ENCODE measurements at places on chromosomes 11 and 22.

DNA sequence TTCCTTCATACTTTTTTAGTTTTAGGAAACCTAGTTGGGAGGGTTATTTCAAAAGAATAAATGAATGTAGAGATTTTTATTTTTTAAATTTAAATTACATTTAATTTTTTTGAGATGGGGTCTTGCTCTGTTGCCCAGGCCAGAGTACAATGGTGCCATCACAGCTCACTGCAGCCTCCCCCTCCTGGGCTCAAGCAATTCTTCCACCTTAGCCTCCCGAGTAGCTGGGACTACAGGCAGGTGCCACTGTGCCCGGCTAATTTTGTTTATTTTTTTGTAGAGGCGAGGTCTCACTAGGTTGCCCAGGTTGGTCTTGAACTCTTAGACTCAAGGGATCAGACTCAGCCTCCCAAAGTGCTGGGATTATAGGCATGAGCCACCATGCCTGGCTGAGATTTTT, 32.6 kb downstream of the ZNRF3 start:
- DNase-seq, result no peak

GRCh38 chr11:57427727-57428082, 784 bp upstream of the SLC43A3 start:
- DNase-seq, result no peak

GRCh38 chr11:125476721-125477120, 19.3 kb downstream of the FEZ1 start:
- DNase-seq, result no peak

DNA sequence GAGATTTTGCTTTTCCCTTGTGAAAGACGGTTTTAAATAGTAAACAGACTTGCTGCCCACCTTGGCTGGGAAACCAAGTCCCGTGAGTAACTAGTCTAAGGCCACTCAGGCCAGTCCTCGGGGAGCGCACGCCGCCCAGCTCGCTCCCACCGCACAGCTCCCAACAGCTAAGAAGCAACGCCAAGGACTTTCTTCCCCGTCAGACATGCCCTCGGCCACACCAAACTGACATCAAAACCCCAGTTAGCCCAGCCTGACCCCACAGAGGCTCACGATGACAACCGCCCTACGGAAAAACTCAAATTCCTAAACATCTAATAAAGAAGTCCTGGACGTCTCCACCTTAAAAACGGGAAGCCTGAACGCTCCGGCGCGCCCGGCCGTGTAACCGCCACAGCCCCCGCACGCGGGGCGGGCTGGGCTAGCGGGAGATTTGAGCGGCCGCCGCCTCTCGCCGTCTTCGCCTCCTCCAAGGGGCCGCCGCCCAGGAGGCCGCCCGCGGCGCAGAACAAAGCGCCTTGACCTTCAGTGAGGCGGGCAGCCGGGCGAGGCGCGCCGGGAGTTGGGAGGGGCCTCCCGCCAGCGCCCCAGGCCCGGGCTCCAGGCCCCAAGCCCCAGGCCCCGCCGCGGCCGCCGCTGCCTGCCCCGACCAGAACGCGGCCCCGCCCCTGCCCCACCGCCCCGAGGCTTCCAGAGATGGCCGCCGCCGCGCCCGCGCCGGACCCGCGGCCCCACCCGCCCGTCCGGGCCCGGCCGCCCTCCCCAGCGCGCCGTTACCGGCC, 486 bp downstream of the NAP1L4 start:
- DNase-seq, result no peak

DNA sequence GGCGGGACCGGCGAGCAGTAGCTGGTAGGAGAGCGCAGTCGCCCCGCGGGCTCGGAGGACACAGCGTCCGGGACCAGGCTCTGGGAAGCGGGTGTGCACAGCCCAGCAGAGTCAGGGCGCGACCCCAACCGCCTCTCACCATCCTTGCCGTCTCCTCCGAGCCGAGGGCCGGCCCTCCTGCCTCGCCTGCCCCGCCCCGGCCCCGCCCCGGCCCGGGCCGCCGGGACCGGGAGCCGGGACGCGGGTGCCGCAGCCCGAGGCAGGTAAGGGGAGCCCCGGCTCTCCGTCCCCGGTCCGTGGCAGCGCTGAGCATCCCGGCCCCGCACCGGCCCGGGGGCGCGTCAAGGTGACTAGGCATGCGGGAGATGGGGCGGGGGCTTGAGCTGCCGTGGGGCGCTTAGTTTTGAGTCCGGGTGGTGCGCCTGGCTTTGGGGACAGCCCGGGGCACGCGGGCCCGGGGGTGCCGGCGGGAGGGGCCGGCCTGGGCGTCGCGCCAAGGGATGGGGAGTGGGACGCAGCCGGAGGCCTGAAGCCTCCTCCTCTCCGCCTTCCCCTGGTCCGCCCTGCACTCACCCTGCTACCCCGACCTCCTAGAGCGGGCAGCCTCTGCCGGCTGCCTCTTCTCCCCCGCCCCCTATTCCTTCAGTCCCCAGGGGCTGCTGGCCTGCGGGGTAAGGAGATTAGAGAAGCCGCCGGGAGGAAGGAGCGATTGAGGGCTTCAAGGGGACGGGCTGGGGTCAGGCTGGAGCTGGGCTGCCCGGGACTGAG, at the start of gene ABCG4:
Gene ABCG4 (plus strand): TSS at position 35 of the 768 bp plus-strand sequence. CDS start 914 bp downstream, outside the sequence.
- DNase-seq, result no peak

DNA sequence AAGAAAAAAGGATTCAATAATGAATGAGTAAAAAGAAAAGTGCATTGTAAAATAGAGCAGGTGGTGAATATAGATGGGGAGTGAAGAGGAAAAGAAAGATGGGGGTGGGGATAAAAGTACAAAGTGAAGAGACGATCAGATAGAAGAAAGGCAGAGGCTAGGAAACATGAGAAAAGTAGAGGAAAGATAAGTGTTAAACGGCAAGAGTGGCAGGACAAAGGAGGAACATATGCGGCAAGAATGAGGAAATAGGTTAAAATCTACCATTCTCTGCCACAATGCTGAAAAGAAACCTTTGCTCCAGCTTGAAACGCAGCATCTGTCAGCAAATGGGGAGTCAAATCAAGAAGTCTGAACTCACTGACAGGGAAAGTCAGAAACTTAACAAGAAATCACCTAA, 6.8 kb downstream of the FUT4 start:
- no peak for DNase-seq

DNA sequence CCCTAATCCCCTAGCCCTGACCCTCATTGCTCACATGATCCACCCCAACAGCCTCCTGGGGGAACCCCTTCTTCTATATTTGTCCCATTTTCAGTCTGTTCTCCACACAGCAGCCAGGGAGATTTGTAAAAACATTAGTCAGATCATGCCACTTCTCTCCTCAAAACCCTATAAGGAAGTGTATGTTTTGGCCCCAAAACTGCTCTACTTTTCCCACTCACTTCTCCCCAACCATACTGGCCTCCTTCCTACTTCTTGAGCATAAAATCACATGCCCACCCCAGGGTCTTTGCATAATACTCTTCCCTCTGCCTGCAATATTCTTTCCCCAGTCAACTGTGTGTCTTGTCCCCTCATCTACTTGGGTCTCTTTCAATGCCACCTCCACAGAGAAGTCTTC, 4.7 kb upstream of the SLC22A12 start:
- DNase-seq, result no peak

GRCh38 chr22:30041881-30042280, 38.4 kb upstream of the HORMAD2 start:
- DNase-seq, result no peak

DNA sequence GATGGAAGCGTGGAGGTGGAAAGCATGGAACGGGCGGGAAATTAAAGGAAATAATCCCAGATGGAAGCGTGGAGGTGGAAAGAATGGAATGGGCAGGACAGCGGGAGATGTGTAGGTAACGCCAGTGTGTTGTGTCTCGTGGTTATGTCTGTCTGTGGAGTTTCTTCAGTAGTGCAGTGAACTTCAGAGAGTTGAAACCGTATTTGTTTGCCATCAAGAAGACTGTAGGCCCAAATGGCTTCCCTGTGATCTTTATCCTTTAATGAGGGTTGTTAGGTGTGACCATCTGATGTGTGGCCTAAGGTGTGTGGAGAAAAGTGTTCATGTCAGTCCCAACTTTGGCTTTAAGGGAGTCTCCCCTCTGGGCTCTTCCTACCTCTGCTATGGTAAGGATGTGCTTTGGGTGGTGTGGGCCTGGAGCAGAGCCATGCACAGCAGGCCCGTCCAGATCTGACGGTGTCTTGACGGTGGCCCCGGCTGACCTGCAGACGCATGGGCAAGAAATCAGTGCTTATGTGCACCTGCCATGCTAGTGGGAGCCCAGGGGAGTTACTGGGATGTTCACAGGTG, 39.6 kb downstream of the AP2A2 start:
- DNase-seq, result no peak

GRCh38 chr11:64359712-64360445, 917 bp downstream of the RPS6KA4 start:
- DNase-seq, result no peak

- no peak for DNase-seq
Measured at GRCh38 chr11:69203901-69204245, 48.1 kb downstream of the SMIM38 start.

DNA sequence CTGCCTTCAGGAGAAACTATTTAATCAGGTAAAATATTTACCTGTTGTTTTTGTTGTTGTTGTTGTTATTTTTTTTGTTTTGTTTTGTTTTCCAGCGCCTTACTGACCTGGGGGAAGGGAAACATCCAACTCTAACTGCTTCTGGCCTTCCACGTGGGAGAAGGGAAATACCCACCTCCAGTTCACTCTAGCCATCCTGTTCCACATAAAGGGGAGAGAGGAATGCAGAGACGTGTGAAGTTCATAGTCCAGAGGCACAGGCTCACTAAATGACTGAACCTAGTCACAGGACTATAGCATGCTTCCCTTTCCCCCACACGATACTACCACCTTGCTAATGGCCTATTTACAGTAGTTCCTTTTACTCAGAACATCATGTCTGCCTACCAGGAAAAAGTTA, 72.4 kb upstream of the VSTM5 start:
- no peak for DNase-seq

DNA sequence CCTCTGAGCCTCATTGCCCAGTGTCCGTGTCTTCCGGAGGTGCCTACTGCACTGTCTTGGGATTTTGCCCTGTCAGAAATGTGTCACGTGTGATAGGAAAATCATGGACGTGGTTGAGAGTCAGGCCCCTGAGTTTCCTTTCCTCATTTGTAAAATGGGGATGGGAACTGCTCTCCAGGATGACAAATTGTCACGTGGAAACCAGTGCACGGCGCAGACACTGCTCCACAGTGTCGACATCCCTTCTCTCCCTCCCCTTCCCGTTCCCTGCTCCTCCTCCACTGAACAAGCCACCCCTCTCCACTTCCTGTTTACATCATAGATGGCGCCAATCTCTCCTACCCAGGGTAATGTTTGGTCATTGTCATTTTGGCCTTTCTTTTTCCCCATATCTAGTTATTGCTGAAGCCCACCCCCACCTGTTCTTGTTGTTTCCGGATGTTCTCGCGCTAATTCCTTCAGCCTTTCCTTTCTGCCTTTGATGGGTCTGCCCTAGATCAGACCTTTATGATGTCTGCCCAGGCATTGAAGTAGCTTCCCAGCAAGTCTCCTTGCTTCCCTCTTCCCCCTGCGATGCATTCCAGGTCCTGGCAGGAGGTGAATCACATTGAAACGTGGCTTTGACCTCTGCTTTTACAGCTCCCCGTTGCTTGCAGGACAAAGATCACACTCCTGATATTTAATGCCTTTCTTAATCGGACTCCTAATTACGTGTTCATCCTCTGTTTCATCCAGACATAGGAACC, 91.8 kb downstream of the TBC1D22A start:
- DNase-seq, result no peak

- no peak for DNase-seq
Measured at GRCh38 chr11:131495423-131495822, 125.0 kb downstream of the NTM start.

DNA sequence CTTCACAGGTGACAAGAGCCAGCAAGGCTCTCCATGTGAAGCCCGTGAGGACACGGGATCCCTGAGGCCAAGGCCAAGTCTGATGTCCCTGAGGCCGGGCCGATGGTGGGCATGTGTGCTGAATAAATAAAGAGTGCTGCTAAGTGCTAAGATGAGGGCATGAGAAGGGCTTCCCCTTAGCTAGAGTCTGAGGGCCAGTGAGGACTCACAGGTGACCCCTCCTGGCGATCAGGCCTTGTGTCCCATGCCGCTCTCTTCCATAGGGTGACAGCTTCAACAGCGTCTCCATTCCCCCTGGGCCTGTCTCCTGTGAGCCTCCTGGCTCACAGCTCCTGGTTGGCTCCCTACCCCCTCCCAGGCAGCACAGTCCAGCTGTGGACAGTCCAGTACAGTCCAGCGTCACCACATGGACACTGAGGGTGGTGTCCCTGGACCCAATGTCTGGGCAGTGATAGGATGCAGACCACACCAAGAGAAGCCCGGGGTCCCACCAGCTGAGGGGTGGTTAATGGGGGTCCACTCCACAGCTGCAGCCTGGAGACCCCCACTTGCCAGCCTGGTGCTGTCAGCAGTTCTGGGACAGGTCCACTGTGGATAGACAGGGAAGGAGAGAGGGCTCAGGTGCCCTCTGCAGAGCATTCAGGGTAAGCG, 1033.2 kb downstream of the TBC1D22A start:
- DNase-seq, result no peak

GRCh38 chr22:27785831-27786230, 15.7 kb downstream of the MN1 start:
- no peak for DNase-seq

GRCh38 chr11:35483131-35483820, 42.1 kb downstream of the PAMR1 start:
- DNase-seq, result no peak

GRCh38 chr22:27676545-27677213, 124.9 kb downstream of the MN1 start:
- DNase-seq, result no peak

DNA sequence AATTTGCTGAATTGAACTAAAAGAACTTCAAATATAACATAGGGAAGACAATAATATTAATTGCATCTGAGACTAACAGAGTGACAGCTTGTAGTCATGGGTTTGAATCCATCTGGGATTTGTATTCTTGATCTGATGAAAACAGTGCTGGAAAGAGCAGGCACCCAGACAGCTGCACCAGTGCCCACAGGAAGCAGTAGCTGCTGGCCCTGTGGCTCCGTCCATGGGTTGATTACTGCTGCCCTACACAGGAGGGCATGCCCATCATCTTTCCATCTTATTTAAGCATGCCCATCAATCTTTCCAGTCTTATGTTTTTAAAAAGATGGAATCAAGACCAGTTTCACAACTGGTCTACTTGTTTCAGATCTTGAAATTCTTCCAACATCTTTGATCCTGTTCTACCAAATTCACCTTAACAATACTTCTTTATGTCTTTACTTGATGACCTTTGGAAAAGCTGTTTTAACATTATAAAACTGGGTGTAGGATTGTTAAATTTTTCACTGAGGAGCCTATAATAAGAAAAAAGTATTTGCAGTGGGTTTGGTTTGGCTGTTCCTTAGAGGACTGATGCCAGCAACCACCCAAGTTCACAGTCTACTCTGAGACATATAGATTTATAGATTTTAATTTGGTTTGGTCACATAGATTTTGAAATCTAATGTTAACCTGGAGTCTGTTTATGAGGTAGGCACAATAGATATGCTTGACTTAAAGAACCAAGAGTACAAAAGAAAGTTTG, 761 bp upstream of the NXPE4 start:
- DNase-seq, result no peak

- no peak for DNase-seq
Measured at GRCh38 chr11:128180441-128181087, 406.8 kb downstream of the ETS1 start.

- DNase-seq, result no peak
Measured at GRCh38 chr11:112290493-112290850, 29.8 kb upstream of the PLET1 start.

GRCh38 chr22:22893077-22893805, 5.6 kb downstream of the IGLL5 start:
- DNase-seq, result no peak

All from stimulated activated CD8-positive, alpha-beta memory T cell treated with anti-CD3 and anti-CD28 coated beads, Interleukin-15, amount 100 ng/mL, for 48 hours (primary cell).